Activated T-helper 2 cell treated with anti-CD3 and anti-CD28 coated beads, Interferon-gamma antibody, Interleukin-2, Interleukin-4, amounts not matched to agents 10 μg/mL and 5 μg/mL and 100 μg/mL, durations not matched to agents 14 hours and 24 hours and 36 hours (primary cell): ENCODE measurements at places on chromosomes 12 and 14. TPM values are rescaled to one million over a fixed set of nuclear protein-coding genes. Genes with fewer than 3 reads are reported as not detected.
A peak's percentile ranks its signal among the peaks of the same experiment; 100 is the strongest.

NPAS3 gene
- total RNA-seq, result not detected in 2 replicates

- H3K36me3 ChIP-seq, result no peaks in the 10 kb centered on the region
- peaks cover 31% of the 10 kb centered on the region for H3K27me3 ChIP-seq
- no peak for DNase-seq
- no peak overlapping the region for H3K27ac ChIP-seq
These were observed 153.1 kb downstream of the BCL11B start for GRCh38 chr14:99118946-99119345.

- H3K27ac ChIP-seq, result peak overlapping the region; percentile 69
- DNase-seq, result no peak
- H3K4me3 ChIP-seq, result peak overlapping the region; percentile 80
- H3K36me3 ChIP-seq, result peaks cover 40% of the 10 kb centered on the region
These were observed 56.7 kb downstream of the BCL11B start for GRCh38 chr14:99215277-99215676.

DNA sequence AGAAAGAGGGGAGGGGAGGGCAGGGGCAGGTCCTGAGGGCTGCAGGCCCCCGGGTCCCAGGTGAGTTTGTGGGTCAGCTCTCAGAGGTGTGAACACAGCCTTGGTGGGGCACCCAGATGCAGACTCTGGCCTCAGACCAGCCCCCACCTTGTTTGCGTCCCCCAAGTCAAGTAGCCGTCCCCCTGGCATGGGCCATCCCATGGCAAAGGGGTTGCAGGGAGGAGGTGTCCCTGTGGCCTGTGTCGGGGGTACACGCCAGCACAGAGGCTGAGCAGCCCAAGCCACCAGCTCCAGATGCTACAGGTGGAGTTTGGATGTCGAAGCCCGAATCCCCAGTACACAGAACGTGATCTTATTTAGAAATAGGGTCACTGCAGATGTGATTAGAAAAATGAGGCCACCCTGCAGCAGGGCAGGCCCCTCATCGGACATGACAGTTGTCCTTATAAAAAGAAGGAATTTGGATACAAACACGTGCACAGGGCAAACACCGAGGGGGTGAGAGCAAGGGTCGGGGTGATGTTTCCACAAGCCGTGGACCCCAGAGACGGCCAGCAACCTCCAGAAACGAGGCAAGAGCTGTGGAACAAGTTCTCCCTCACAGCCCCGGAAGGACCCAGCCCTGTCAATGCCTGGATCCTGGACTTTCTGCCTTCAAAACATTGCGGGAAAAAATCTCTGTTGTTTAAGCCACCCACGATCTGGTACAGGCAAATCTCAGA is 141.2 kb upstream of the C14orf180 start:
- H3K36me3 ChIP-seq, result no peaks in the 10 kb centered on the region
- no peaks in the 10 kb centered on the region for H3K27me3 ChIP-seq
- no peaks in the 10 kb centered on the region for H3K4me1 ChIP-seq
- H3K27ac ChIP-seq, result no peak overlapping the region
- DNase-seq, result no peak

DNA sequence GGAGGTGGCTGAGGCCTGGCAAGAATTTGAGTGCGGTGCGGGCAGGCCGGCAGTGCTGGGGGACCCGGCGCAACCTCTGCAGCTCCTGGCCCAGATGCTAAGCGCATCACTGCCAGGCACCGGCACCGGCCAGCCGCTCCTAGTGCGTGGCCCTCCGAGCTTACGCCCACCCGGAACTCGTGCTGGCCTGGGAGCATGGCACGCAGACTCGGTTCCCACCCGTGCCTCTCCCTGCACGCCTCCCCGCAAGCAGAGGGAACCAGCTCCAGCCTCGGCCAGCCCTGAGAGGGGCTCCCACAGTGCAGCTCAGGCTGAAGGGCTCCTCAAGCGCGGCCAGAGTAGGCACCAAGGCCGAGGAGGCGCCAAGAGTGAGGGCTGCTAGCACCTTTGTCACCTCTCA is 63.7 kb downstream of the CCDC60 start:
- H3K27ac ChIP-seq, result no peak overlapping the region
- no peaks in the 10 kb centered on the region for H3K36me3 ChIP-seq
- no peaks in the 10 kb centered on the region for H3K27me3 ChIP-seq
- no peak overlapping the region for H3K4me3 ChIP-seq
- no peak for DNase-seq
- H3K4me1 ChIP-seq, result no peaks in the 10 kb centered on the region

DNA sequence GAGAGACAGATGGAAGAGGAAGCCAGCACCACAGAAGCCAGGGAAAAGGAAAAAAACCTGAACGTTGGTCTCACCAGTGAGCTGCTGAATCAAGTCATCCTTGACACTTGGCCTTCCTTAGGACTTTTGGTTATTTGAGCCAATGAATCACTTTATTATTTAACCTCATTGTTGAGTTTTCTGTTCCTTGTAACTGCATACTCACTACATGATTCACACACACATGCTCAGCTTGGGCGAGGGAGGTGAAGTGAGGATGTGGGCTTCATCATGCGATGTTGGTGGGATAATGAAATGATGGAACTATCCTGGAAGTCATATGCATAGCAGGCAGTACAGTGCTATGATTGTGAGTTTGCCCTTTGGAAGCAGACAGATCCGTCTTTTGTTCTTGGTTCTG is 40.6 kb upstream of the RPH3A start:
- DNase-seq, result no peak
- peaks cover under 1% of the 10 kb centered on the region for H3K27me3 ChIP-seq
- no peak overlapping the region for H3K27ac ChIP-seq
- H3K4me3 ChIP-seq, result no peak overlapping the region

CSRNP2 gene
- total RNA-seq, result 28.3 and 31.2 TPM in 2 replicates

DNA sequence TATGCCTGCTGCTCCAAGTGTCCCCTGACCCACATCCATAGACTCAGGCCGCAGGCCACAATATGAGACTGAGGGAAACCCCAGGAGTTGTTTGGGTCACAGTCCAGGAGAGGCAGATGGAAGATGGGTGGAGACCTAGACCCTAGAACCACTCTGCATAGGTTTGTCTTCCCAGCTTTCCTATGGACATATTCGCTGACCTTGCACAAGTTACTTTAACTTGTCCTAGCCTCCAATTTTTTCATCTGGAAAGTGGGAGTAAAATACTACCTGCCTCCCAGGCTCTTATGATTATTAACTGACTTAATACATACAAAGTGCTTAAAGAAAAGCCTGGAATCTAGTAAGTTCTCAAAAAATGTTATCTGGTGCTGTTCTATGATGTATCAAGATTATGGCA is 157.1 kb upstream of the IFNG-AS1 start:
- no peaks in the 10 kb centered on the region for H3K27me3 ChIP-seq
- H3K4me1 ChIP-seq, result peaks cover 13% of the 10 kb centered on the region
- H3K4me3 ChIP-seq, result no peak overlapping the region
- peaks cover 3% of the 10 kb centered on the region for H3K36me3 ChIP-seq
- no peak overlapping the region for H3K27ac ChIP-seq

DNA sequence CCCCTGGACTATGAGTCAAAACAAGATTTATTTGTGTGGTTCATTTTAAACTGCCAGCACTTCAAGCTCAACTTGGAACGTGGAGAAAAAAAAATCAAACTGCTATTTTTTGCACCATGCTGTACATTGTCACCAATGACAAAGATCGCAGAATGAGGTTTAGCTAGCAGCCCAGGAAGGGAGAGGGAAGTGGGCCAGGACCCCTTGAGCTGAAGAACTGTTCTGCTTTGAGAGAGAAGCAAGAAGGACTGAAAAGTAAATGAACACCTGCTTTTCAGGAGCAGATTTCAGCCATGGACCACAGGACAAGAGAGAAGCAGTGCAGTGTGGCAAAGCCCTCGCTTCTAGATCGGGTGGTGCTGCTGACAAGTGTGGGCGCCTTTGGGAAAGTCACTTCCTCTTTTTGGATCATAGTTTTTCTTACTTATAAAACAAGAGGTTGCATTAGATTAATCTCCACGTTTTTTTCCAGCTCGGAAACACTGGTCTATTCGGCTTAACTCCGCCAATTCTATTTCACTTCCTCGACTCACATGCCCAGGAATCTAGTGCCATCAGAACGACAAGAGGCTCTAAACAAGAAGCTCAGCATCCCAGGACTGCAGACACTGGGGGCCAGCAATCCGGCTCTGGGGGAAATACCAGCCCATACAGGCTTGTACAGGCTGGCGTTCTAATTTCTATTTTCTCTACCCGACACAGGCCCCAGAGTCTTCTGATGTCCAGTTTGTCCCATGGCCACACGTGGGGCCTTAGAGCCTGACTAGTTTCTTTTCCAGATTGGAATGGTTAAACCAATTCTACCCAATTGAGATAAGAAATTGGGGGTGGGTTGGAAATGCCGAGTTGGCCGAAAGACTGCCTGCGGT is 129.9 kb downstream of the CRACR2A start:
- peaks cover 18% of the 10 kb centered on the region for H3K4me1 ChIP-seq
- peak overlapping the region; percentile 9 for H3K27ac ChIP-seq
- peaks cover 40% of the 10 kb centered on the region for H3K36me3 ChIP-seq
- DNase-seq, result no peak
- no peak overlapping the region for H3K4me3 ChIP-seq

- peaks cover 97% of the 10 kb centered on the region for H3K36me3 ChIP-seq
- H3K27me3 ChIP-seq, result no peaks in the 10 kb centered on the region
- no peak for DNase-seq
- no peak overlapping the region for H3K27ac ChIP-seq
- H3K4me1 ChIP-seq, result peaks cover 61% of the 10 kb centered on the region
These were observed 7.7 kb downstream of the CCND2 start for GRCh38 chr12:4281173-4281654.

GRCh38 chr14:105348169-105348944 is 33.8 kb downstream of the PACS2 start:
- H3K27ac ChIP-seq, result no peak overlapping the region
- H3K27me3 ChIP-seq, result no peaks in the 10 kb centered on the region
- no peak for DNase-seq
- peaks cover 2% of the 10 kb centered on the region for H3K4me1 ChIP-seq
- H3K36me3 ChIP-seq, result no peaks in the 10 kb centered on the region
- H3K4me3 ChIP-seq, result no peak overlapping the region

- H3K27me3 ChIP-seq, result no peaks in the 10 kb centered on the region
- no peak for DNase-seq
- H3K27ac ChIP-seq, result peak overlapping the region; percentile 43
- peaks cover 16% of the 10 kb centered on the region for H3K4me1 ChIP-seq
These were observed 16.4 kb upstream of the SRP54 start for GRCh38 chr14:34966413-34966812.

GRCh38 chr12:45216983-45217485 is 1.1 kb downstream of the ANO6 start:
- H3K4me3 ChIP-seq, result peak overlapping the region; percentile 97
- no peaks in the 10 kb centered on the region for H3K27me3 ChIP-seq
- H3K4me1 ChIP-seq, result peaks cover 34% of the 10 kb centered on the region
- H3K36me3 ChIP-seq, result peaks cover 5% of the 10 kb centered on the region
- no peak for DNase-seq

DNA sequence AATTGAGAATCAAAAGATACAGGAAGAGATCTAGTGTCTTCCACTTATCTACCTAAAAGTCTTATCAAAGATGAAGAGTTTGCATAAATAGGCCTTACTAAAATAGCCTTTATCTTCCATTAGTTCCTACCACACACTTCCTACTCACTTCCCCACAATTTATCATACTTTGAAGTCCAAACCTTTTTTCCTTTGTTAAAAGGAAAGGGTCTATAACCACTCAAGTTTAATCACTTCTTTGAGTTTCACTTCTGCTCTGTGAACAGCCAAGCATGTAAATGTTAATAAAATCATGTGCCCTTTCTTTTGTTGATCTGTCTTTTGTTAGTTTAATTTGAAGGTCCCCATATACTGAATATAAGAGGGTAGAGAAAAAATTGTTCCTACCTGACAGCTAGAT is 114.5 kb downstream of the PHLDA1 start:
- peak overlapping the region; percentile 23 for H3K27ac ChIP-seq
- DNase-seq, result no peak
- no peak overlapping the region for H3K4me3 ChIP-seq
- no peaks in the 10 kb centered on the region for H3K36me3 ChIP-seq

GRCh38 chr12:6853626-6854025 is 1.7 kb downstream of the USP5 start:
- H3K27ac ChIP-seq, result peak overlapping the region; percentile 97
- peaks cover 49% of the 10 kb centered on the region for H3K36me3 ChIP-seq

DNA sequence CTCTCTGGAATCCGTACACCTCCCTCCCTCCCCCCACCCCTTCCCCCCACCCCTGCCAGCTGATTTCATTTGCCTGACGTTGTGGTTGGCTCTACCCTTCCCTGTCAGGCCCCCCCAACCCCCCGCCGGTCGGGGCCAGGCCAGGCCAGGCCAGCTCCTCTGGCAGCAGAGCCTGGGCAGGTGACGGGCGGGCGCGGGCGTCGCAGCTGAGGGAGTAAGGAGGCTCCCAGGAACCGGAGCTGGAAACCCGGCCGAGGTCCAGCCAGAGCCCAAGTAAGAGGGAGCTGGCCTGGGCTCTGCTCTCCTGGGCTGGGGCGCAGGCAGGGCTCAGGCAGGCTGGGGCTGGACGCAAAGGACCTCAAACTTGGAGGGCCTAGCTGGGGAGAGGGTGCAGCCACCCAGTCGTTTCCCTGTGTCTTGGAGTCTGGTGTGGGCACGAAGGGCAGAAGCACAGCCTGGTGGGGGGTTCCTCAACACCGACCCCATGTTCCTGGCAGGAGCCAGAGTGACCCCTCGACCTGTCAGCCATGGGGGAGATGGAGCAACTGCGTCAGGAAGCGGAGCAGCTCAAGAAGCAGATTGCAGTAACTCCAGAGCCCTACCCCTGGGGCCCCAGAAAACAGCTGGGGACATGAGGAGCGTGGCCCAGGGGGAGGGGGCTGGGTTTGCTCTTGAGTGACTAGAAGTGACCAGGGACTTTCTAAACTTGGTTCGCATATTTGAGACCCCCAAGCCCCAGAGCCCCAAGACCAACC is at the start of gene GNB3:
Gene GNB3, plus strand, starts transcription at position 165 of the 755 bp plus-strand sequence. Its CDS starts 363 bp downstream, at position 528.
- H3K4me3 ChIP-seq, result no peak within 1 kb of the TSS
- no peak for DNase-seq
- H3K4me1 ChIP-seq, result no peaks in the 10 kb centered on the region

SMARCC2 gene
- total RNA-seq, result 131 and 136 TPM in 2 replicates

- H3K4me3 ChIP-seq, result no peak overlapping the region
- H3K27ac ChIP-seq, result no peak overlapping the region
- H3K36me3 ChIP-seq, result no peaks in the 10 kb centered on the region
- peaks cover 14% of the 10 kb centered on the region for H3K27me3 ChIP-seq
- H3K4me1 ChIP-seq, result no peaks in the 10 kb centered on the region
- DNase-seq, result no peak
These were observed 16.1 kb upstream of the CHGA start for GRCh38 chr14:92906823-92907222.

DNA sequence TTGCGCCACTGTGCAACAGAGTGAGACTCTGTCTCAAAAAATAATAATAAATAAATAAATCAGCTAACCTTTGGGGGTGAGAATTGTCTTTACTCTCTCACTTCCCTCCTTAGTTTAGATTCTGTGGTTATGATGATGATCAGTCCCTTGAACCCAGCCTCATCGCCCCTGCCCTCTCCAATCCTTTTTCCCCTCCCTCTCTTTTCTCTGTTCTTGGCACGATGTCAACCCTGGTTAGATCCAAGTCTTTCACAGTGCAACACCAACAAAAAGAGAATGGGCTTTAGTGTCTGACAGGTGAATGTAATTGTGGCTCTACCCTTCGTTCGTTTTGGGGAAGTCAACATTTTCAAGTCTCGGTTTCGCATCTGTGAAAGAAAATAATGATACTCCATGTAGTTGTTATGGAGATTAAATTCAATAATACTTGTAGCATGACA is 59.0 kb downstream of the NTN4 start:
- no peak overlapping the region for H3K4me3 ChIP-seq
- no peak overlapping the region for H3K27ac ChIP-seq
- no peaks in the 10 kb centered on the region for H3K27me3 ChIP-seq
- no peak for DNase-seq

TOMM20L gene
- not detected in 2 replicates for total RNA-seq

GRCh38 chr12:112937741-112938719 is at the start of gene OAS3:
TSS of gene OAS3 (plus strand) at chr12:112938474. CDS start at chr12:112938531, 57 bp downstream.
- no peaks in the 10 kb centered on the region for H3K27me3 ChIP-seq
- peak within 1 kb of the TSS; percentile 80 for H3K27ac ChIP-seq
- DNase-seq, result peak; percentile 72
- H3K4me1 ChIP-seq, result peaks cover 40% of the 10 kb centered on the region
- peaks cover 15% of the 10 kb centered on the region for H3K36me3 ChIP-seq
